Thoracic aorta (tissue), 2 donors: ENCODE measurements at places on chromosomes 6 and 20. TPM values are rescaled to one million over a fixed set of nuclear protein-coding genes. Genes with fewer than 3 reads are reported as not detected.
A peak's percentile ranks its signal among the peaks of the same experiment; 100 is the strongest.

- no peak overlapping the region for H3K27ac ChIP-seq
- H3K4me3 ChIP-seq = no peak overlapping the region
- H3K36me3 ChIP-seq = no peaks in the 10 kb centered on the region
Measured at GRCh38 chr20:19003366-19004336, 190.1 kb downstream of the SCP2D1 start.

RSPO3 gene
- total RNA-seq = 2.3 TPM

CTAGE9 gene
- total RNA-seq = not detected

DNA sequence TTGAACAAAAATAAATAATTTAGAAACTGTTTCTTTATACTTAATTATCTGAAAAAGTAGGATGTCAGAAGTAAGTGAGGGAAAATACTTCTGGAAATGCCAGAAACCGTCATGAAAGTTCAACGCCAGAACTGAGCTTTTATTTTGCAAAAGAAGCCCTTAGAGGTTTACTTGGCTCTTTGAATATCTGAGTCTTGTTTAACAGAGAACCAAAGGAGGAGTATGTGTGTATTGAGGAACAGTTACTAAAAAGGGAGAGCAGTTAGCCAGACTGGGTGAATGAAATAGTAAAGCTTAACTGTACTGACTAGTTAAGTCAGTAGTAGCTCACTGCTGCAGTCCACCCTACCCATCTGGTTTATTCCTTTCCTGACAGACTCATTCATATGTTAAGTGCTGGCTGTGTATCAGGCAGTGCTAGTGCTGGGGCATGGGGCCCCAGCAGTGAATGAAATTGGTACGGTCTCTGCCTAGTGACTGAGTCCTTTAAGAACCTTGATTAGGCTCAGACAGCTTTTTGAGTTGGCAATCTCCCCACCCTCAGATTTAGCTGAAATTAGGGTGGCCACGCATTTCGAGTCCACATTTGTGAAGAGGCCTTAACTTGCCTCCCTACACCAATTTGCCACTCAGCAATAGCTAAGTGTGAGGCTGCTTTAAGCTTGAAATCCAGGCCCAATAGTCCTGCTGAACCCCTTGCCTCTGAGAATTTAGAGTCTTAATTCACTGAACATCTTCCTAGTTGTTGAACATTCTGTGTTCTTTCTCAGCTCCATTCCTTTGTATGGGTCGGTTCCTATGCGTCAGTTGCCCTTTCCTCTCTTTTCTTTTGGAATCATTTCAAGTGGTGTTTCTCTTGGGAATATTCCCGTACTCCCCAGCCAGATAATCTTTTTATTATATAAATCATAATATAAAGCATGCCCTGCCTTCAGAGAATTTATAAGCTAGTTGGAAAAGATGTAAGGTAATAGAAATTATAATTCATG, 20.2 kb downstream of the MAP3K4 start:
- H3K4me1 ChIP-seq = peaks cover 23% of the 10 kb centered on the region
- no peaks in the 10 kb centered on the region for H3K36me3 ChIP-seq
- peak overlapping the region; percentile 1 for H3K4me3 ChIP-seq

DNA sequence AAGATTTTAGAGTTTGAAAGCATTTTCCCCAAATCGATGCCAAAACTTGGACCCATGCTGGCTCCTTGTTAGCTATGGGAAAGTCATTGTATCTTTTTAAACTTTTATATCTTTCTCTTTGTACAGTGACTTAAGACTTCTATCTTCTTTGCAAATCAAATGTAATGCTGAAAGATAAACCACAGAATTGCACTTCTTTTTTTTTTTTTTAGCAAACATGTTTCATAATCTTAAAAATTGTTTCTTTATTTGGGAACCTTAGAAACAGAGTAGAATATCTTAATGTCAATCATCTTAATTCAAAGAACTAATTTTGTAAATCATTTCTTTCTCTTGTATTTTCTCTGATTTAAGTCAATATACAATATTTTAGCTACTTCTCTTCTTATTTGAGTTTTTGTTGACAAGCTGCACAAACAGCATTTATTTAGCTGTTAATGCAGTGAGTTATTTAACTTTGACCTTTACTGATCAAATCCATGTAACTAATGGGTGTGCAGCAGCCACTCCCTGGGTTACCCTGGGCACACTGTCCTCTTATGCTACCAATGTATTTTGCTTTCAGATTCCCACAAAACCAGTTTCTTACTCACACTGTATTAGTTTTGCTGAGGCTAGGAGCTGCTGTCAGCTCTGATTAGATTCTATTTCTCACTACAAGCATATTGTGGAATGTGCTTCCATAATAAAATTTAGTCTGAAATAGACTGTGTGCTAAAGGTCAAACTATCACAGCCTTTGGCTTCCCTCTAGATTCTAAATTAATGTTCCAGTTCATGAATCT, 279.6 kb downstream of the ADGB start:
- no peak overlapping the region for H3K4me3 ChIP-seq
- H3K27me3 ChIP-seq = no peaks in the 10 kb centered on the region
- no peaks in the 10 kb centered on the region for H3K36me3 ChIP-seq

BPIFA1 gene
- total RNA-seq = not detected

DNA sequence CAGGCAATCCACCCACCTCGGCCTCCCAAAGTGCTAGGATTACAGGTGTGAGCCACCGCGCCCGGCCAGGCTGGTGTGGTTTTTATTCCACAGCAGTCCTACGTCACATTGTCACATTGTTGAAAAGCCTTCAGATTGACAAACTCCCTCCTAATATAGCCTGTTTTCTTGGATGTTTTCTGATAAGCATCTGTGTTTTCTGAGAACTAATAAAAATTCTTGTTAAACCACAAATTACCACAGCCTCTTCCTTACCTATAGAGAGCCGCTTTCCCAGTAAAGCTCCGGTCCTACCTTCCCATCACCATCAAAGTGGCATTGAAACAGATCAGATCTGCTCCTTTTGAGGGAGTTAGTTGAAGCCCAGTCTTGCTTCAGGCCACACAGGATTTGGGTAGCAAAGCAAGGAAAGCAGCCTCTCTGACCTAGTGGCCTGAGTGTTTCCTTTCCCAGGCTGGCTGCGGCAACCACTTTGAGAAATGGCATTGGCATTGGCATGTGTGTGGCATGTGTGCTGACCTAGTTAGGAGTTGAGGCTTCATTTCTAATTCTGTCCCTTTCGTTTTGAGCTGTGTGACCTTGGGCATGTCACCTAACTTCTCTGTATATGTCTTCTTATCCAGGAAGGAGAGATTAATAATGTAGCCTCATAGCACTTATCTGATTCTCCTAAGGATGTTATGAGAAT, 1.7 kb upstream of the PKIG start:
- H3K4me1 ChIP-seq = peaks cover 14% of the 10 kb centered on the region
- H3K36me3 ChIP-seq = no peaks in the 10 kb centered on the region
- no peak for DNase-seq
- no peaks in the 10 kb centered on the region for H3K27me3 ChIP-seq

RIPPLY2 gene
- not detected for total RNA-seq

DNA sequence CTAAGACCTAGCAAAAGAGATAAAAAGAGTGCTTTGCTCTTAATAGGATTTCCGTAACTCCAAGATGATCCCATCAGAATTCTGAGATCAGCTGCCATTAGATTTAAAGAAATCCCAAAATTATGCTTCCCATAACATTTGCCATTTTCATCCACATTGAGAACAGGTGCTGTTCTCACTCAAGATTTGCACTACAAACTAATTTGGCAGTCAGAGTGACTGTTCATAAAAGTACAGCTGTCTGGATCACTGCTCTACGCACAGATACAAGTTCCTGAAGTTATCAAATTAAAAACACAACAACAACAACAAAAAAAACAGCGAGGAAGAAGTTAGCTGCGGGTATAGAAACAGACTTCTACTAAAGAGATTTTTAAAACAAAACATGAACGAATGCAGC, 58.1 kb downstream of the ASCC3 start:
- no peak for DNase-seq
- H3K27ac ChIP-seq = no peak overlapping the region
- H3K36me3 ChIP-seq = no peaks in the 10 kb centered on the region
- H3K4me3 ChIP-seq = no peak overlapping the region
- no peaks in the 10 kb centered on the region for H3K4me1 ChIP-seq
